D721Med (cell line): ENCODE measurements at places on chromosomes 2 and 18.

- DNase-seq, result no peak
Observed at GRCh38 chr2:168510125-168510756, 54.2 kb downstream of the CERS6 start.

DNA sequence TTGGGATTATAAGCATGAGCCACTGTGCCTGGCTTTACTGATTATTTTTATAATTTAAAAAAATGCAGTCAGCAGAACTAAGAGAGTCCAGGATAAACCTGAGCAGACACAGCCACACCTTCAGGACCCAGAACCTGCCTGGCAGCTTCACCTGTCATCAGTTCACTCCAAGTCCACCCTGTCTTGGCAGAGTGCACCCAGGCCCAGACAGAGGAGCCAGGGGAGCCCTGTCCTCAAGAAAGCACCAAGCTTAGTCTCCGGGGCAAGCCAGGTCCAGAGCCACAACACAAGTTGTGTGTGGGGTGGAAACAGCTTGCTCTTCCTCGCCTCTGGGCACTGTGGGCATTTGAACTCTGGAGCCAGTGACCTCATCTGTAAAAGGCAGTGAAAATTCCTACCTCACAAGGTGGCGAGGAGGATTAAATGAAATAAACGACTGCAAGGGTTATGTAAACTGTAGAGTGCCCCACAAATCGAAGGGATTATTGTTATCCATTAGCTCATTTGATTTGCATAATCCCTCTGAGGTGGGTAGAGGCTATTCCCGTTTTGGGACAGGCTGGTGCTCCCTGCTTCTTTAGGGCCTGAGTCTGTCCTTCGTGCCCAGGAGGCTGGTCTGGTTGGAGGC is 24.7 kb downstream of the MYCN start:
- no peak for DNase-seq

DNA sequence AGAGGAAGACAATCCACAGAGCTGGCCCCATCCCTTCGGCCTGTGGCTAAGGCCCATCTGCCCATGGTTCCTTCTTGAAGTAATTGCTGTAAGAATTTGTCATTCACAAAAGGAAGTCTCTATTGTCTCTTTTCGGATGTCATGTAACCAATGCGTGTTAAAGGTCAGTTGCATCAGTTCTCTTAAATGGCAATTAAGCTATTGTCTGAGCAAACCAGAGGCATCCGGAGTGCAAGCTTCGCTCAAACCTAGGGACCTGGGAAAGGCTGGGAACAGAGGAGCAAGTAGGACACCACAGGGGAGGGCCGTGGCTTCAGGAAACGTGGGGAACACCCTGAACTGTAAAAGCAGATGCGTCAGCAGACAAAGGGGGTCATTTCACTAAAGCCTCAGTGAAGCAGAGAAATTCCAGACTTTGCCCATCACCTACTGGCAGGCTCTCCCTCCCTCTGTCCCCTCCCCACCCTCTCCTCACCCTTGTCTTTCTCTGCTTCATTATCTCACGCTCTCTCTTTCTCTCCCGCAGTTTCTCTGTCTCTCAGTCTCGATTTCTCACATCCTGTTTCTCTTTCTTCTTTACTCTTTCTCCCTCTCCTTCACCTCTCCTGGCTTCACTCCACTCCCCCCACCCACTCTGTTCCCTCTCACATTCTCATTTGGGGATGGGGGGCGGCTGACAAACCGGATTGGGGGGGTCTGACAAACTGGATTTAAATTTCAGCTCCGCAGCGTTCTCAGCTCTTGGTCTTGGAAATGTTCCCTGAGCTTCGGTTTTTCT is 204.6 kb upstream of the TNP1 start:
- DNase-seq, result no peak

DNA sequence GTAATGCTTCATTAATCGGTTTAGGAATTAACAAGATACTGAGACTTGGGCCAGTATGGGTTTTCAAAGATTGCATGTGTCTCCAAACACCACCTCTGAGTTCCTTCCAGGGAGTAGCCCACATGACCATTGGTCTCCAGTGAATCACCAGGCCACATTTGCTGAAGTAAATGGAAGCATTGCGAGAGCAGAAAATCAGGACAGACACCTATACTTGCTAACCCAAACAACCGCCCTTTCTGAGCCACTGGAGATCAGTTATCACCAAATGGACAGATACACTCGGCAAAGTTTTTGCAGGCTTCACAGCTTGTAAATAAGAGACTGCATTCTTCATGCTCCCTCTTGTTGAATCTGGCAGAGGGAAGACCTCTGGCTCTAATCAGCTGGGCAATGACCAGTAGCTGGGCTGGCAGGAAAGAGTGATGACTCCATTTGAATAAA is 40.9 kb downstream of the GATA6 start:
- DNase-seq, result no peak

GRCh38 chr2:19717446-19717845 is 184.3 kb downstream of the TTC32 start:
- DNase-seq, result no peak

DNA sequence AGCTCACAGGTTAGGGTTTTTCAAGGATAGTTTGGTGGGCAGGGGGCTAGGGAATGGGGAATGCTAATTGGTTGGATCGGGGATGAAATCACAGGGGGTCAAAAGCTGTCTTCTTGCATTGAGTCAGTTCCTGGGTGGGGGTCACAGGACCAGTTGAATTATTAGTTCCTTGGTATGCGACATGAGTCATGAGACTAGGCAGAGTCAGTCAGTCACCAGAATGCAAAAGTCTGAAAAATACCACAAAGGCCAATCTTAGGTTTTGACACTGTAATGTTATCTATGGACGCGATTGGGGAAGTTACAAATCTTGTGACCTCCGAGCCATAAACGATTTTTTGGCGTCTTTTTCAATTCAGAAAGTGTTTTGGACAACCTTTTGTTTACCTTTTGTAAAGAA is 101.2 kb downstream of the ZNF519 start:
- no peak for DNase-seq

GRCh38 chr2:189613077-189613636 is 32.6 kb upstream of the SLC40A1 start:
- no peak for DNase-seq

DNA sequence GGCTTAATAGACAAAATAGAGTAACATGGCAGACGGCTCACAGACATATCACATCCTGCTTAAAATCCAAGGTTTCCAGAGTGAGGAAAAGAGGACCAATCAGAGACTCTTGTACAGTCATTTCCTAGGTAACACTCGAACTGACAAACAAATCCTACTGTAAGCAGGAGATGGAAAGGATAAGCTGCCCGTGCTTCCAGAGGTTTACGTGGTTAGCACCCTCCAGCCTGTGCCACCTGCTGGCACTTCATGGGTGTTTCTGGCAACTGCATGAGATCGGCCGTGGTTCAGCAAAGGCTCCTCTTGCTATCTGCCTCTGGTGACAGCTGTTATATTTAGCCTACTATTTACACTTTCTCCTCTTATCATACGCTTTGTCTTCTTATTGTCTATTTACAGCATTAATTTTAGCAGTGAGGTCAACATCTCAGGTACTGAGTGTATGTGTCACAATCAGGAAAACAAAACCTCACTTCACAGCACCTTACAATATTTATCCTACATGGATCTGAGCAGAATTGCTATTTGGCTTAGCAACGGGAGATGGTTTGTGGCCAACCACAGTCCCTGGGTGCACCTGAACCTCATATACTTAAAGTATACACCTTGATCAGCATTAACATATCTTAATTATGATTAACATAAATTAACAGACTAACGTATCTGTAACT is 226.9 kb downstream of the TMEM163 start:
- peak; percentile 37 for DNase-seq

- no peak for DNase-seq
Observed at GRCh38 chr2:20156836-20157192, 68.1 kb downstream of the SDC1 start.

DNA sequence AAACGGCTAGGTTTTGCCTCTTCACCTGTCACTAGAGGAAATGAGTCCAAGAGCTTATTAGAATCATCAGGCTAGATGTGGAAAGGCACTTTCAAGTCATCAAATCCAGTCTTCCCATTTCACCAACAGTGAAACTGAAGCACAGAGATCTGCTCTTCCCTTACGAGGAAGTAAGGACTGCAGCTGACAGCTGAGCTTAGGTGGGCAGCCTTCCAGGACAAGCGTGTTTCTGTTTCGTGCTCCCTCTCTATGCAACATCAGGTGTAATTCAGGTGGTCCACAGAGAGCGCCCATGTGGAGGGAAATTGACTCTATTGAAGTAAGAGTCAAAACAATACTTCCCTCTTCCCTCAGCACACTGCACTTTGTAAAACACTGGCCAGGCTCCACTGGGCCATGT is 5.5 kb downstream of the CYRIA start:
- no peak for DNase-seq

DNA sequence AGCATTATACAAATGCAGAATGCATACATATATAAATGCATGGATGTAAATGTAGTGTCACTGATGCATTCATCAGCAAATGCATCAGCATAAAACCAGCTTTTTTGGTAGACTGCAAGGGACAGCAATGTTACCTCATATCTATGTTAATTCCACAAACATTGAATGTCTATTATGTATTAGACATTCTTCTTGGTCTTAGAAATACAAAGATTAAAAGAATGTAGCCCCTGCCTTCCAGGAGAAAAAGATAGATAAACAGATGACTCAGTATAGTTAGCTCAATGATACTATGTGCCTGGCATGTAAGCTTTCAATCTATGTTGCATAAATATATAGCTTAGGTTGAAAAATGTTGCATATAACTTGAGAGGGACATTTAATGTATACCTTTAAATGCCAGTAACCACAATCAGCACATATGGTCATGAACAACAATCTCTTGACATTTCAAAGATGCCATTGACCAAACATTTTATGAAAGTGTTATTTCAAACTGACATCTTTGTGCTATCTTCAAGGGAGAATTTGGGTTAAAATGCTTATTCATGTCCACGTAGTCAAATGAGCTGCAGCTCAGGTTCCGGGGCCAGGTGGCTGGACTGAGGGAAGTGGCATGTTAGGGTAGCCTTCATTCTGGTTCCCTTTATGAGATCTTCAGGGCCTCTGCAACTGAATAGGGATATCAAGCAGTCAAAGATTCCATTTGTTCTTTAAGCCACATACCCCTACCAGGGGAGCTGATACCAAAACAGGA is 45.2 kb upstream of the GCG start:
- DNase-seq, result no peak

DNA sequence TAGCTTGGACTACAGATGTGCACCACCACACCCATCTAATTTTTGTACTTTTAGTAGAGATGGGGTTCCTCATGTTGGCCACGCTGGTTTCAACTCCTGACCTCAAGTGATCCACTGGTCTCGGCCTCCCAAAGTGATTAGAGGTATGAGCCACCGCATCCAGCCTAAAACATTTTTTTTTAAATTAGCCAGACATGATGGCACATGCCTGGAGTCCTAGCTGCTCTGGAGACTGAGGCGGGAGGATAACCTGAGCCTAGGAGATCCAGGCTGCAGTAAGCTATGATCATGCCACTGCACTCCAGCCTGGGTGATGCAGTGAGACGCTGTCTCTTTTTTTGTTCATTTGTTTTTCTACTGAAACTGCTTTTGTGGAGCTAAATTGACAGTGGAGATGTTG is 64.6 kb upstream of the ATG16L1 start:
- DNase-seq, result no peak

DNA sequence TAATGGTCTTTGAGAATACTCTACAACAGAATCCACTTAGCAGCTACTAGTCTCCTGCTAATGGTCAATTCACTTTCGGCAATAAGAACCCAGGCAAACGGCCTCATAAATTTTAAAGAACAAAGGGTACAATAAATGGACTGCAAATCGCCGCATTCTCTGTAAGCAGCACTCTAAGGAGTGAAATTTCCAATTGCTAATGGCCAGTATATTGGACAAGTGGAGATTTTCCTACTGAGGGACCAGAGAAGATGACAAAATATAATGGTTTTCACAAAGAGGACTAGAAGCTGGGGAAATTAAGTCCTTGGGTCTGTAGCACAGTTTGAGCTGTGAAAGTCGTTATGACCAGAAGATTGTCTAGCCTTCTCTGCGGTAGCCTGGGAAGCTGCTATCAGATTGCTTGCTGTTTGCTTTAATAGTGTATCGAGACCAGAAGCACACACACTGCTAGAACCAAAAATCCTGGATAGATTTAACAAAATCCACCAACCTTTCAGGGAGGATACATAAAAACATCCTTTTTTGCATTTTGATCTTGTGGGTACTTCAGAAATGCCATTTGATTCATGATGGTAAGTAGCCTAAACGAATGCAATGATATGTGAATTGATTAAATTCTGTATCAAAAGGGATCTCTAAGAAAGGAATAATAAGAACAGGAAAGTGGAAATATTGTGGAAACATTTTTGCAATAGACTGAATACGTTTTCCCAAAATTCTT is 53.6 kb upstream of the ATP8B1 start:
- no peak for DNase-seq

DNA sequence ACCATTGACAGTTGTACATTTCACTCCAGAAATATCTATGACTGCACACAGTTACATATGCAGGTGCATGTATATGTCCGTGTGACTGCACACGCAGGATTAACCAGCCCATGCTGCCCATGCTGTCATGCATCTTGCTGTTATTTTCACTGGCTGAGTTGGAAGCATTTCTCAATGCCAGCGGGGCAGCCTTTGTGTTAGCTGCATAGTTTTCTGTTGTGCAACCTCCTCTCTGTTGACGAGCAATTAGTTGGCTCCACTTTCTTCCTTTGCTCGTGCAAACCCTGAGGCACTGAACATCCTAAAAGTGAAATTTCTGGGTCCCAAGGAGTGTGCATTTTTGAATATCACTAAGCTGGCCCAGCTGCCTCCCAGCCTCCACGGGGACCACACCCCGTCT is 133.4 kb upstream of the GLI2 start:
- no peak for DNase-seq

- no peak for DNase-seq
Observed at GRCh38 chr2:160434254-160434948, 59.2 kb downstream of the RBMS1 start.

- no peak for DNase-seq
Observed at GRCh38 chr18:48486754-48487153, 52.1 kb upstream of the CTIF start.

DNA sequence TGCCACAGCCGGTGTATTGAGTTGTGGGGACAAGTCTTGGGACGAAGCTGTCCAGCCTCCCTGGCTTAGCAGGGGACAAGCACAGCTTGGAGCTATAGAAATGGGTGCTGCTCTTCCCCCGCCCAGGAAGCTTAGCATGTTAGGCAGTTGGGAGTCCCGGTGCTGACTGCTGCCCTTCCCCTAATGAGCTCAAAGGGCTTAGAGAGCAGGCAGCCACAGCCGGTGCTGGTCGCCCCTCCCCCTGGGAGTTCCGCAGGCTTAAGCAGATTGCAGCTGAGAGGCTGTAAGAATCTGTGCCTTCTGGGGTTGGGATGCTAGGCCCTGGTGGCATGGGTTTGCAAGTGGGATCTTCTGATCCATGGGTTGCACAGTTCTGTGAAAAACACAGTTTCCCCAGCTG is 237.3 kb downstream of the DCDC2C start:
- DNase-seq, result peak; percentile 32

GRCh38 chr2:178895171-178895570 is 87.9 kb upstream of the TTN start:
- no peak for DNase-seq

DNA sequence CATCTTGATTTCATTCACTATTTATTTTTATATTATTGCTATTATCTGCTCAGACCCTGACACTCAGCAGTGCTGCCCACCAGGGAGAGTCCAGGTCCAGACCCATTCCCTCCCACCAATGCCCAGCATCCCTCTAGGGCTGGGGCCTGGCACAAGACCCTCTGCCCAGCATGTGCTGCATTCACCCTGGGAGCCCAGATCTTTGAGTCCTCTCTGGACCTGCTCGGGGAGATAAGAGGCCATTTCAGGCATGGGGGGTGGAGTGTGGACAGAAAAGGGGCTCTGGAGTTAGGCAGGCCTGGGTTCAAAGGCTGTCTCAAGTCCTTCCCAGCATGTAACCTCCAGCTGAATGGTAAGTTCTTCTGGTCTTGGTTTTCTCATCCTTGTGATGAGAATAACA is 209.6 kb downstream of the CYP26B1 start:
- no peak for DNase-seq
